ENCODE measurements at places on chromosomes 2 and 18.

GRCh38 chr2:168758970-168759820 is 43.2 kb upstream of the NOSTRIN start:
- peaks cover 27% of the 10 kb centered on the region for H3K4me1 ChIP-seq
- no peak overlapping the region for H3K27ac ChIP-seq
- no peak overlapping the region for H3K4me3 ChIP-seq
- peaks cover 5% of the 10 kb centered on the region for H3K36me3 ChIP-seq

- peaks cover 15% of the 10 kb centered on the region for H3K36me3 ChIP-seq
- no peak for DNase-seq
- H3K27me3 ChIP-seq, result no peaks in the 10 kb centered on the region
- H3K27ac ChIP-seq, result peak overlapping the region; percentile 26
These were observed 74.0 kb downstream of the TTC27 start for GRCh38 chr2:32701806-32702205.

- H3K36me3 ChIP-seq, result no peaks in the 10 kb centered on the region
- no peaks in the 10 kb centered on the region for H3K27me3 ChIP-seq
- no peak overlapping the region for H3K4me3 ChIP-seq
- no peaks in the 10 kb centered on the region for H3K4me1 ChIP-seq
- DNase-seq, result no peak
These were observed 19.1 kb upstream of the MC4R start for GRCh38 chr18:60391571-60392226.

DNA sequence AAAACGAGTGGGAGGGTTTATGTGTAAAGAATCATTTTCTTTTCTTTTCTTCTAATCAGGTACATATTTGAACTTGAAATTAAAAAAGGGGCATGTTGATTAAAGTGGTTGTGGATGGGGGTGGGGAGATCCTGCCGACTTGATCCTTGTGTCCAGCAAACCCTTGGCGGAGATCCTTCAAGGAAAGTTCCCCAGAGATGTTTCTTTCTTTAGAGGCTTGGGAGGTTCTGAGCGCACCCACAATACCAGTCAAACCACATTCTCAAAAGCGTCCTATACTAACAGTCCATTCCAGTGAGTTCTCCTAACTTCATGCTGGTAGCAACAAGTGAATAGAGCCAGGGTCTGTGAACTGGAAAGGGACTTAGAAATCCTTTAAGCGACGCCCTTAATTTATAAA is 49.2 kb downstream of the MYCN start:
- no peak overlapping the region for H3K4me3 ChIP-seq
- no peaks in the 10 kb centered on the region for H3K27me3 ChIP-seq
- H3K27ac ChIP-seq, result no peak overlapping the region
- H3K4me1 ChIP-seq, result no peaks in the 10 kb centered on the region
- DNase-seq, result no peak

- H3K4me1 ChIP-seq, result no peaks in the 10 kb centered on the region
- no peak overlapping the region for H3K27ac ChIP-seq
- H3K4me3 ChIP-seq, result no peak overlapping the region
- H3K27me3 ChIP-seq, result no peaks in the 10 kb centered on the region
- no peak for DNase-seq
- no peaks in the 10 kb centered on the region for H3K36me3 ChIP-seq
These were observed 195.3 kb upstream of the MEIS1 start for GRCh38 chr2:66239655-66240054.

DNA sequence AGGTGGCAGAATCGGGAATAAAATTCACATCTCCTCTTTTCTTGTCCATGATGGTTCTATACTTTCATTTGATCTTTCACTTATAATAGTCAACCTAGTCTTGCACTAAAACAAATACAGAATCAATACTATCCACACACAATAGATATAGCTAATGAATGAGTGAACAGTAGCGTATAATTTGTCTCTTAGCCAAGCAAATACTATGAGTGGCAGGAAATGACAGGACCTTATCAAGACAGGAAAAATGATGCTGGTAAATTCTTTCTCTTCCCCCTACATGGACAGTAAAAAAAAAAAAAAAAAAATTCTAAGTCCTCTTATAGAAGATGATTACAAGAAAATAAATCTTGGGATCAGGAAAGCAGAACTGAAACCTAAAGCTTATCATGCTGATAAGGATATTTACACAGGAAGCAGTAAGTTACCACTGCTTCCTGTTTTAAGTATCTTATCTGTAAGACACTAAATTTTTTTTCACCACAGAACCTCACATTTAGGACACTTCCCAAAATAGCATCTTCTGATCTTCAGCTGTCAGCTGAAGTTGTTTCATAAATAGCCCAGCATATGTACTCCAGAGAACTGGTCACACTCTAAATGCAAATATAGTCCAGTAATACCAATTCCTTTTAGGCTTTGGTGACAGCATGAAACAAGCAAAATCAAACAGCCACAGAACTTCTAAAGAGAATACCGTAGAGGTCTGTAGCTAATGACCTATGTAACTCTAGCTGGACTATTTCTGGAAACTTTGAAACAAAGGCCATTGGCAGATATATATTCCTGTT is 27.0 kb downstream of the IRS1 start:
- H3K27me3 ChIP-seq, result peaks cover 56% of the 10 kb centered on the region
- no peak for DNase-seq
- H3K4me1 ChIP-seq, result peaks cover 26% of the 10 kb centered on the region
- H3K4me3 ChIP-seq, result peak overlapping the region; percentile 30

Data from T-helper 2 cell treated with Interferon-gamma antibody and Interleukin-4, amounts not matched to agents 5 μg/mL and 100 μg/mL, for 36 hours (primary cell).